ENCODE measurements at places on chromosomes 11 and 22.

- DNase-seq: no peak
These were observed 1.8 kb downstream of the SIK3 start for GRCh38 chr11:117096201-117096991.

DNA sequence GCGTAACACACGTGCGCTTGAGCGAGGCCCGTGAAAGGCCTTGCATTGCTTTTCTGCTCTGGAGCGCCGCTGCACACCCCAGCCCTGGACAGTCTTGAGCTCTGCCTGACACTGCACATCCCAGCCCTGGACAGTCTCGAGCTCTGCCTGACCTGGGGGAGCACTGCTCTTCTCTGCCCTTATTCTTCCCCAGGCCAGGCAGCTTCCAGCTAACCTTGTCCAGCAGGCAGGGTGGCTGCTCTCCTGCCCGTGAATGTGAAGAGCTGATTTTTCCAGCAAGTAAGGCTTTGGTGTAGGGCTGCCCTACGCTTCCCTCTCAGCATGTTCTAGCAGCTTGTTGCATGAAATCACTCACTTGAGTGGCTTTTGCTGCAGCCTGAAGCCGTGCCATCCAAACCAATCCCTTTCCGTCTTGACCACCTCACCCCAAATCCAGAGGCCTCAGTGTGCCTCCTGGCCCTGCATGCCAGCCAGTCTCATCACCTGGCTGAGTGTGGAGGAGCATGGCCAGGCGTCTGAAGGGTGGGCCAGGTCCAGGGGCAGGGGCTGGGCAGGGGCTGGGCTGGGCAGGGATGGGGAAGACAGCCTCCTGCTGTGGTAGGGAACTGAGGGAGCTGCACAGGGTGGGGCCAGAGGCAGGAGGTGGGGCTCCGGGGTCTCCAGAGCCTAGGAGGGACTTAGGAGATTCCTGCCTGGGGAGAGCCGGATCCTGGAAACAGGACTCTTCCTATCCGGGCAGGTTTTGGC is 89.5 kb upstream of the B3GAT1 start:
- DNase-seq: no peak

GRCh38 chr11:46380340-46381047 is 975 bp upstream of the MDK start:
- DNase-seq: no peak

- DNase-seq: no peak
These were observed 38.2 kb downstream of the TXN2 start for GRCh38 chr22:36443198-36443770.

DNA sequence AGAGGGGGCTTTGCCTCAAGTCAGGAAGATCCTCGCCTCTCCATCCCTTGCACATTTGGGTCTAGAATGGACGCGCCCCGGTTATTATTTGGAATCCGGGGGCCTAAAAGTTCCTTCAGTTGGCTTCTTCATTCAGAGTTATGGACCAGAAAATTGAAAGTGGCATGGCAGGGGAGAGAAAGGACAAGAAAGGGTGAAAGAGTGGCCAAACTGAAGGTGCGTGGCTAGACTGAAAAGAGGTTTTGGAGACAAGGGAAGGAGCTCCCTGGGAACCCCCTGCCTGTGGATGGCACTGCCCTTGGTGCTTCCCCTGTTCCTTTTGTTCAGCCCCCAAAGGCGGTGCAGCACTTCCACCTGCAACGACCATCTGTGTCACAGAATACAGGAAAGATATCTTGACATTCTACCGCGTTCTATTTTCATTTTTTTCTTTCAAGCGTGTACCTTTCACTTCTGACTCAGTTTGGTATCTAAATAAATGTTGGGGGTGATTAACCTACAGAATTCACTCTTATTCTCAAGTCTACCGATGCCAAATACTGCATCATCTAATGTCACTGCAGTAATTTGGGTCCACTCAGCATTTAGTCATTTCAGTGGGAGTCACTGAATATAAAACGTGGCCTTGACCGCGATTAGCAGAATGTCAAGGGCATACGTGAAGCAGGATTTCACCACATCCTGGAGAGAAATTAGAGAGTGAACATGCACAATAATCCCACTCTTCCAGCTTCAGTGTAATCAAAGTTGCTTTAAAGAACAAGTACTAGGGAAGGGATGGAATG is 88.1 kb upstream of the ARHGAP32 start:
- no peak for DNase-seq

GRCh38 chr11:32435152-32435480 is 223 bp downstream of the WT1 start:
- no peak for DNase-seq

DNA sequence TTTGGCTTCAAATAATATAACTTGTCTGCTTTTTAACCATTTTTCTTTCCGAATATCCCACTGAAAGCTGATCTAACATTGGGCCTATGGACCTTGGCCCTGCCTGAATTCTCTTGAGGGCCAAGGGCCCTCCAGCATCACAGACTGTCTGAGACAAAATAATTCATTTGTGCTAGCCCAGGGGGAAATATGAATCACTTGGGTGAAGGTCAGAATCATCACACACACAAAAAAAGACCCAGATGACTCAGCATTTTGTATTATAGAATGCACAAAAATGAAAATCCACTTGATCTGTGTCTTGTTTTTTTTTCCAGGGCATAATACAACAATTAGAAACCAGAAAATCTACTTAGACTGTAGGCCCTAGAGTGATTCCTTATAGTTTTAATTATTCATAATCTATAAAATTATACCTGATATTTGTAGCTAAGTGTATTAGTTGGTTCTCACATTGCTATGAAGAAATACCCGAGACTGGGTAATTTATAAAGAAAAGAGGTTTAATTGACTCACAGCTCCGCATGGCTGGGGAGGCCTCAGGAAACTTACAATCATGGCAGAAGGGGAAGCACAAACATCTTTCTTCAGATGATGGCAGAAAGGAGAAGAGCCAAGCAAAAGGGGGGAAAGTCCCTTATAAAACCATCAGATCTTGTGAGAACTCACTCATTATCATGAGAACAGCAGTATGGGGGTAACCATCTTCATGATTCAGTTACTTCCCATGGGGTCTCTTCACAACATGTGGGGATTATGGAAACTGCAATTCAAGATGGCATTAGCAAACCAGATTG is 15.6 kb upstream of the RDX start:
- DNase-seq: peak; percentile 32

DNA sequence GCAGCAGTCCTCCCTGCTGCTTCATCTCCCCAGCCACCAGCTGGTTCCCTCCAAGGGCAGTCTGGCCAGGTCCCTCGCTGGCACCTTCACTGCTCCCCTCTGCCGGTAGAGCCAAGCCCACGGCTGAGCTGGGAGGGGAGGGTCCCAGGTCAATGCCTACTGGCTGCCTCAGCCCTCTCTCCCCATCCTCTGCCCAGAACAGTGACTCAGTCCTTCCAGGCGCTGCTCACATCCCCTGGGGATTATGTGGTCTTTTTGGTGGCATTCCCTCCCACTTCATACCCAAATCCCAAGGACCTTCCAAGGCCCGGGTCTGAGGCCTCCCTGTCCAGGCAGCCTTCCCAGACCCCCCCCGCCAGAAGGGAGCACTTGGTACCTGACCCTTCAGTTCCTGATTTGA is 44.9 kb downstream of the WNT7B start:
- peak; percentile 16 for DNase-seq

DNA sequence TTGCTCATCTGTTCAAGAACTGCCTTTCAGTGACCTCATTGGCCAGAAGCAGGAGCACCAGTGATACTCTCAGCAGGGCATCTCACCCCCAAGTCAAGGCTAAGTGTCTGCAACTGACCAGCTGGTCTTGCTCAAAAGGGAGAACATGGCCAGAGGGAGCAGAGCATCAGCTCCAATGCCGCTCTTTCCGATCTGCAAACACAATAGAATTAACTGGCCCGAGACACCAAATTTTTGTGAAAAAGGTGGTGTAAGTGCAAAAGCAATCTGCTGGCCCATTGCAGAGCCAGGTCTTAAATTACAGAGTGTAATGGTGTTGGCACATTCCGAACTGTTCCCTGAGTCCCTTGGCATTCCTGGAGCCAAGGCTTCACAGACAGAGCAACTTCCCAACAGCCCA is 97.0 kb downstream of the PKNOX2 start:
- DNase-seq: no peak

DNA sequence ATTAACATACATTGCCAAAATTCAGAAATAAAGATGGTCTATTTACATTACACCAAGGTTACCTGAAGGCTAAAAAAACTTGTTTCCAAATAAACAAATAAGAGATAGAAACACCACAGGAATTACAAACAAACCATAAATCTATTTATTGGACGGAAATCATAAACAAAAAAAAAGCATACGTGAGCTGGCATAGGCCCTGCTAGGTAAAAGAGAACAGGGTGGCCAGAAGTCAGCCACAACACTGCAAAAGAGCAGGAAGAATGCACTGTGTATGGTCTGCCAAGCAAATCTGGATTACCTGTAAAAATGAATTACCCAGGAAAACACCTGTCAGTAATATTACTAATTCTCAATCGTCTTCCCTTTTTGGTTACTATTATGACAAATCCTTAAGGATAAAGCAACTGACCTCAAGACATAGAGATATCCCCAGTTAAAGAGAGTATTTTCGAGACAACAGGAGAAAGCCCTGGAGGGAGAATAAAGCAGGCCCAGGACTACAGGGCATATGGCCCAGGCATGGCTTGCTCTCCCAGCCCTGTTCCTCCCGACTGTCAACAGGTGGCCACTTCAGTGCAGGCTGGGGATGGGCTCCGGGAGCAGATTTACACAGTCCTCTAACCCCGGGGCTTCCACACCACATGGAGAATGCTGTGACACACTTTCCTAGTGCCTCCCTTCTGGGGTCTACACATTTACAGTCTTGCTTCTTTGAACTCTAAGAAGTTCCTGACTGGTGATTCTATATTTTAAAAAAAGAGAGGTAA is 18.0 kb downstream of the PPP2R1B start:
- no peak for DNase-seq

DNA sequence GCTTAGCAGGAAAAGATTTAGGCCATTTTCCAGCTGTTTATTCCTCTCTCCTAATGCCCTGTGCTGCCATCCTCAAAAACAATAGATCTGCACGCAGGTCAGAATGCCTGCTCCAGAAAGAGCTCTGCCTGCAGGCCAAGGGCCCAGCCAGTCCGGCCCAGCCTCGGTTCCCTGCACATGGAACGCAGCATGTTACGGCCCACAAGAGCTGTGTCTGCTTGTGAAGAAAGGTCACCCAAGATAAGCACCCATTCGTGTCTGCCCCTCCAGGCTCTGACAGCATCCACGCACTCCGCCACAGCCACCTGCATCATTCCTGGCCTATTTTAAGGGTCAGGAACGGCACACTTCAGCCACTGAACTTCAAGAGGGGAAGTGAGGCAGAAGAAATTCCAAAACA is 152.2 kb downstream of the SPATA19 start:
- no peak for DNase-seq

DNA sequence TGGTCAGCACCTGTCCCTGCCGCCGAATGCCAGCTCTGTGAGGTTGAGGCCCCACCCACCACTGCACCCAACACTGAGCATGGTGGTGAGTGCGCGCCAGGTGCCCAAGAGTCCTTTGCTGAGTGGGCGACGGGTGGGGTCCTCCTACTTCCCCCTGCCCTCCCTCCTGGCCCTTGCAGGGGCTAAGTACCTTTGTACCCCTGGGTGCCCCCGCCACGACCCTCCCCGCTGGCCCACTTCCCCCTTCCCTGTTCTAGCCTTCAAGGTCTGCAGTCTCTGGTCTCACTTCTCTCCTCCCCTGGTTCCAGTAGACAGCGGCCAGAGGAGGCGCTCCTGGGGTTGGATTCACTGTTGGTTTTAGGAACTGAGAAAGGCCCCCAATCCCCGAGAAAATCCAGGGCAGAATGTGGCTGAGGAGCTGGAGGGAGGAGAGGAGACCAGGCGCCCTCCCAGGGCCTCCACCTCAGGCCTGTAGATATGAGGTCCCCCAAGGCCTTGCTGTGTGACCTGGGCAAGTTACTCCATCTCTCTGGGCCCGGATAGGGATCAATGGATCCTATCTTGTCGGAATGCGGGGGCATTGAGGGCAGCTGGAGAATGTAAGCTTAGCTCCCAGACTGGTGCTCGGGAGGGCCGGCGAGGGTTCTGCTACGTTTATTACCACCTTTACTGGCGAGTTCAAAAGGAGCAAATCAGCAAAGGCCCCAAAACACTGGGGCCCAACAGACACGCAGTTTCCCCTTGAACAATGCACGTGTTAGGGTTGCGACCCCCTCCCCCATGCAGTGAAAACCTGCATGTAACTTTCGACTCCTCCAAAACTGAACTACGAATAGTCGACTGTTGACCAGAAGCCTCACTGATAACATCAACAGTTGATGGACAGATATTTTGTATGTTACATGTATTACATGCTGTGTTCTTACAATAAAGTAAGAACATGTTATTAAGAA is 31.9 kb upstream of the SMIM38 start:
- no peak for DNase-seq

DNA sequence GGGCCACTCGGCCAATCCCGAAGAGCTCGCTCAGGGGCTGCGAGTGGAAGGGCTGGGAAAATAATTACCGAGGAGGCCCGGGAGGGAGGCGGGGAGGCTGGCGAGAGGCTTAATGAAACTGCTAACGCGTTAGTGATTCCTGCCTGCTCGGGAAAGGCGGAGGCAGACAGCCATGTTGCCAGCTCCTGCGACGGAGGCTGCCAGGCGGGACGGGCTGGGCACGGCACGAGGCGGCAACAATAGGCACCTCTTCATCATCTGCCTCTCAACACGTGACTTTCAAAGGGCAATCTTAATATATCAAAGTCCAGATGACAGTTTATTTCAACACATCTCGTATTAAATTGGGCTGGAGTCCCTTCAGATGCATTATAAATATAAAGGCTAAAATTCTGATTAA is 68.0 kb upstream of the TCF20 start:
- DNase-seq: no peak

DNA sequence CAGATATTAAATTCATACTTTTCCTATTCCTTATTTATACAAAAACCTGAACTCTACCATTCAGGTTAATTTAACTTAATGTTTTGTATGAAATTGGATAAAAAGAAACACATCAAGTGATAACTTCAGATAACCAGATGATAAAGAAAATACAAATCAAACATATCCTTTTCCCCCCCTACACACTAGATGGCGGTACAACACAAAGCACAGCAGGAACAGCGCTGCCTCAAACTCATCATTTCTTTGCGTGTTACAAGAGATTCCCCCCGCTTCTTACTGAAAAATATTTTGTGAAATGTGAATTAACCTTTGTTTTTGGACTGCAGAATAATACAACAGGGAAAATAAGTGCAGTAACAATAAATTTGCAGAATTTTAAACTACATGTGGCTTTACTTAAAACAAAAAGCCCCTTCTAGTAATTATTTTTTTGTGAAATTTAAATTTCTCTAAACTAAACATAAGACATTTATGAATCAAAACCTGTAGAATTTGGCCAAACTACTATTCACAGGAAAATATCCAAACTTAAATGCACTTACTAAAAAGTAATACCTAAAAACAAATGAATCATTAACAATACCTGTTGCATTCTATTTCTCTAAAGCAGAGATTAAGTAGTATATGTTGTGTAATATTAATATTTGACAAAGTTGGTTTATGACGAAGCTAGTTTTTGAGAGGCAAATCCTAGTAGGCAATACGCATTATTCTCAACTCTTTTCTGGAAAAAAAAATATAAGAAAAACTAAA is 74.4 kb downstream of the ARHGAP32 start:
- DNase-seq: peak; percentile 11

DNA sequence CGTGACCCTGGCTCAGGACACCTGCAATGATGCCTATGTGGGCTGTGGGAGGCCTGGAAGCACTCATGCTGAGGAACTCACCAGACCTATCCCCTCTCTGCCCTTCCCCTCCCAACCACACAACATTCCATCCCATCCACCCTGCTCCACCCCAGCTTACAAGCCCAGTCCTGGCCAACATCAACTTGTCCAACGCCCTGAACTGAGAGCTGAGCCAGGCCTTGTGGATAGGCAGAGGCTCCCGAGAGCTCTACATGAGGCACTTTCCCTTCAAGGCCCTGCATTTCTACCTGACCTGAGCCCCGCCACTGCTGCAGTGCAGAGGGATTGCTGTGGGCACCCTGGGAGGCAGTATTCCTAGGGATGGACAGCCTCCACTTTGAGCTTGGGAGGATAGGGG is 112.4 kb downstream of the PDE2A start:
- no peak for DNase-seq

Measured in amniotic stem cell (primary cell).